ENCODE measurements at places on chromosomes 3 and 15. TPM values are rescaled to one million over a fixed set of nuclear protein-coding genes. Genes with fewer than 3 reads are reported as not detected.

DNA sequence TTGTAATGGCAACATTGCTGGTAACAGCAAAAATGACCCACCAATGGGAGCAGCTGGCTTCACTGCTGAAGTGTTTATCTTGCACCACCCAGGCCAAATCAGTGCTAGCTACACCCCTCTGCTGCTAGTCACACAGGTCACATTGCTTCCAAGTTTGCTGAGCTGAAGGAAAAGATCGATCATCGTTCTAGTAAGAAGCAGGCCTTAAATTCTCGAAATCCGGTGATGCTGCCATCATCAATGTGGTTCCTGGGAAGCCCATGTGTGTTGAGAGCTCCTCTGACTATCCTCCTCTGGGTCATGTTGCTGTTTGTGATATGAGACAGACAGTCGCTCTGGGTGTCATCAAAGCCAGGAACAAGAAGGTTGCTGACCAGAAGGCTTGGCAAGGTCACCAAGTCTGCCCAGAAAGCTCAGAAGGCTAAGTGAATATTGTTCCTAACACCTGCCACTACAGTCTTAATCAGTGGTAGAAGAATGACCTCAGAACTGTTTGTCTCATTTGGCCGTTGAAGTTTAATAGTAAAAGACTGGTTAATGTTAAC is 21.2 kb downstream of the TM4SF4 start:
- DNase-seq: no peak

- no peak for DNase-seq
Measured at GRCh38 chr3:69386556-69387385, 883 bp upstream of the FRMD4B start.

DNA sequence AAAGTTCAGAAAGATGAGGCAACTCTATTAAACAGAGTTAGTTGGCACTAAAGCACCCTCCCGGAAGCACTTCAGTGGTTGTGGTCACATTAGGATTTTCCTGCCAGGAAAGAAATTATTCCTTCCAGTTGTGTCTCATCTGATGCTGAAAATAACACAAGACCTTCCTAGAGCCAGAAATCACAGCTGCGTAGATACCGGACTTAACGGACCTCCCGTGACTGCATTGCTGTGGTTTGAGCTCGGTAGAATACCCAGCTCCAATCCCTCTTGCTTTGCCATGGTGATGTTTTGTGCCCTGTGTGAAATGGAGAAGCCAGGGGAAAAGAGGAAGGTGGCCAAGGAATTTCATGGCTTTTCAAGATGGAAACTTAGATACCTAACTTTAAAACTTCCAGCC is 215.0 kb upstream of the IGF1R start:
- no peak for DNase-seq

The SPATA12 gene
- polyA plus RNA-seq: not detected

DNA sequence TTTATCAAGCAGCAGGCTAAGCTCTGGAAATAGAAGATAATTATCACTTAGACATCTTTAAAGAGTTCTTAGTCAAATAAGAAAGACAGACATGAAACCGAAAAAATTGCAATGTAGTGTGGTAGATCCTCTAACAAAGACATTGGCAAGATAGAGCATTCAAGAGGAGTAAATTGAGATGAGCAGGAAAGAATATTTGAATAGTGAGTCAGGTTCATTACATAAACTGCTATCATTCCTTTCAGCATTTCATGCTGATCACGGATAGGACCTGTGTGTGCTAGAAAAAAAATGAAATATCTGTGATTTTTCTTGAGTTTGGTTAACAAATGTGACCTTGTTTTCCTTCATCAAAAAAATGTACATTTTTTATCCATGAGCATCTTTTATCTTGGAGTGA is 460.9 kb downstream of the OTOL1 start:
- DNase-seq: no peak

- no peak for DNase-seq
Measured at GRCh38 chr15:40239693-40240618, 1.1 kb downstream of the PAK6 start.

DNA sequence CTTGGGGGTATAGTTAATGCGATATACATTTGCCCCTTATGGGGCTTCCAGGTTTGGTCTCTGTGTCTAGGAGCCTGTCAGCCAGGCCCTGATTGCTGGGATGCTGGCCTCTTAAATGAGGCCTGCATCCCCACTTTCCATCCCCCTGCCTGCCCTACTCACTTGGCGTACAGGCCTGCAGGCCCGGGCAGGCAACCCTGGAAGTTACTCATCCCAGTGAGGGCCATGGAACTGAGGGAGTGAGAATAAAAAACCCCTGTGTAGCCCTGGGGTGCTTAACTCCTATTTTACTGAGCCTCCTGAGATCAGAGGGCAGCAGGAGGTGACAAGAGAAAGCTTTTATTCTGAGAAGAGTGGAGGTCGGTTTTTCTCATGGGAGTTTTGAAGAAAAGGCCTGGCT is 2.0 kb downstream of the DISP2 start:
- DNase-seq: no peak

GRCh38 chr3:160601288-160601687 is 35.9 kb upstream of the KPNA4 start:
- DNase-seq: no peak

DNA sequence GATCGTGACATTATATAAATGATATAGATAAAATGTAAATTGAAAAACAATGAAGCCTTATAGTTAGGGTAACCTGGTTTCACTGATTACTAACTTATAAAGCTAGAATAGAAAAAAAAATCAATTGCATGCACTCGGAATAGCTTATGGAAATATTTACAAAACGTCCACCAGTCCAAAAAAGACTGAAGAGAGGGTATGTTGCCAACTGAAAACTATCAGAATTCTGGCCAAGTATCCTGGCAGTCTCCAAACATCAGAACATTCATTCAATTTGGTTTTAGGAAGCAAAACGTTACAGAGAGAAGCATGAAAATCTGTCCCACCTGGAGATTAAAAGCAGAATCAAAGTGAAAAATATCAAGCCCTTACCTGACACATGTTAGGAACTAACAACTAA is 892.4 kb downstream of the ROBO1 start:
- DNase-seq: no peak

The CEMIP gene
- 2.6 TPM for polyA plus RNA-seq

The GNAT1 gene
- not detected for polyA plus RNA-seq

DNA sequence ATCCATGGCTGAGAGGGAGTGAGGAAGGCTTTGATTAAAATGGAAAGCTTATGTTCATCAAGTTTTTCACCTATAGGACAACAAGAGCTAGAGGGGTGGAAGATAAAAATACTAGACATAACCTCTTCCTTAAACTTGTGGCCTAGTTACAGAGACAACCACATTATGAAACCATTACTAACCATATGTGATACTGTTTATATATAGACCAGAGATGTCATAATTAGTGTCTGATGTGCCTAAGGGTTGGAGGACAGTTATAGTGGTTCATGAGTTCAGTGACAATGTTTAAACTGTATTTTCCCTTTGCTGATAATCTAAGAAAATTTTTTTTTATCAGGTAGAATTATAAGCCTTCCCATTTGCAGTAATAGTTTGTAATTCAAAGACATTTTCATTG is 23.7 kb downstream of the PHLDB2 start:
- DNase-seq: no peak

The SPTBN5 gene
- polyA plus RNA-seq: 2.8 TPM

- no peak for DNase-seq
Measured at GRCh38 chr3:53361852-53362251, 14.5 kb upstream of the DCP1A start.

The GOLGA8S gene
- polyA plus RNA-seq: 0.91 TPM

GRCh38 chr15:72491768-72492167 is 17.6 kb downstream of the ARIH1 start:
- no peak for DNase-seq

- no peak for DNase-seq
Measured at GRCh38 chr15:57112178-57112577, 193.7 kb downstream of the TCF12 start.

The CYP1A1 gene
- 0.07 TPM for polyA plus RNA-seq
